ENCODE measurements at places on chromosomes 13 and 19. TPM values are rescaled to one million over a fixed set of nuclear protein-coding genes. Genes with fewer than 3 reads are reported as not detected.

Gene HMGB1
- total RNA-seq: 308 TPM

Gene ZNF569
- total RNA-seq: 8.6 TPM

DNA sequence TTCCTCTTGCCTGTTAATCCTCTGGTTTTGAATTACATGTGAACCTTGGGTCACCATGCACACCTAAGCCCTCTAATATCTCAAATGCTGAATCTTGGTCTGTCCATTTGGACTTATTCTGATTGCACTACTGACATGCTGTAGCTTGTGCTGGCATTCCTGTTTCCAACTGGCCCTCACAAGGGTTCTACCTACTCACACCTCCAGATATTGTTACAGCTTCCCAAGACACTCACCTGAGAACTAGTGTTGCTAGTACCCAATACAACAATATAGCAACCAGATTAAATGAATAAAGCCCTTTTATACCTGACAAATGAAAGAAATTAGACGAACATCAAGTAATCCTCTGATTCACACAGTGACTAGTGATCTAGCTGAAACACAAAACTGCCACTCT, 16.6 kb downstream of the TEX30 start:
- H3K4me3 ChIP-seq: no peak overlapping the region
- no peaks in the 10 kb centered on the region for H3K36me3 ChIP-seq
- no peak overlapping the region for H3K27ac ChIP-seq
- no peaks in the 10 kb centered on the region for H3K4me1 ChIP-seq
- no peak for DNase-seq

GRCh38 chr13:100409132-100409531, 179.5 kb downstream of the GGACT start:
- H3K27me3 ChIP-seq: no peaks in the 10 kb centered on the region
- peaks cover 3% of the 10 kb centered on the region for H3K36me3 ChIP-seq
- H3K4me3 ChIP-seq: no peak overlapping the region

DNA sequence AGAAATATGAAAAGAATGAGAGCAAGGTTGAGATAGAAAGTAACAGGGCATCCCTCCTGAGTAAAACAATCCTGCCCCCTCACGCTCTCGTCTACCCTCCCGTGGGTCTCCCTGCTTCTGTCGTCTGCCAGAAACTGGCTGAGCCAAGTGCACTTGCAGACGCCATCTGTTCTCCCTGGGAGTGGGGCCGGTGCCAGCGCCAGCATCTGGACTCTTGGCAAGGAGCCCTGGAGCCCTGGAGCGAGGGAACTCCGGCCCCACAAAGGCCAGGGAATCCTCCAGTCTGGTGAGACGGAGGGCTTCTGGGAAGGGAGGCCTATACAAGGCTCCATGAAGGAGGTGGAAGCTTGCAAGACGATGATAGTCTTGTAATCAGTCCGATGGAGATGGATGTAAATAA, 2.3 kb upstream of the TMEM91 start:
- no peaks in the 10 kb centered on the region for H3K27me3 ChIP-seq
- H3K4me3 ChIP-seq: no peak overlapping the region
- H3K27ac ChIP-seq: no peak overlapping the region
- peaks cover 2% of the 10 kb centered on the region for H3K36me3 ChIP-seq
- H3K4me1 ChIP-seq: peaks cover 14% of the 10 kb centered on the region

DNA sequence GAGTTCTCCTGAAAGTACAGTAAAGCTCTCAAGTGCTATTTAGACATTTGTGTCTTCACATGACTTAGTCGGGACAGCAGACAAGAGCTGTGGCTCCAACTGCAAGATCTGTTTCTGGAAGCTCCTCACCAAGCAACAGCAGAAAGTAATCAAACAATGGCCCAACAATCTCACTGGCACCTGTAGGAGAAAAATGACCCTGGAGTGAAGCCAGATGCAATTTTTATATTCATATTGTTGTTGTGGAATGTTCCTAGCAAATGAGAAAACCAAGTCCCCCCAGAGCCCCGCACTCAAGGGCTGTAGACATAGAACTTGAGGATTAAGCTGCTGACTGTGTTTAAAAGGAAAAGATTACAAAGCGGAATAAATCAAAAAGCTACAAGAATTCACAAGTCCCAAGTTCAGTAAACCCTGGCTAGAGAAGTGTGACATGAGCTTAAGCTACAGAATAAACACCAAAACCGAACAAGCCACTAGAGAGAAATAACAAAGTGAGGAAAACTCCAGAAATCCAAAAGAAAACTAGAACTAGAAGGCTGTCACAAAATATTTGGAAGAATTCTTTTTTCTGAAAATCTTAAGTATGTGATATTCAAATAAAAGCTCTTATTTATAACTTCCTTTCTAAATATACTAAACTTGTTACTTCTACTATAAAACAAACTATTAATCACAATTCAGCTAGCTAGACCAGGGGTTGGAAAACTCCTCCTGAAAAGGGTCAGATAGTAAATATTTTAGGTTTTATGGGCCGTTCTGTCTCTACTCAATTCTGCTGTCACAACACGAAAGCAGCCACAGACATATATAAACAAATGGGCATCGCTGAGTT, 454.5 kb downstream of the SUCLA2 start:
- no peak overlapping the region for H3K4me3 ChIP-seq
- H3K4me1 ChIP-seq: no peaks in the 10 kb centered on the region
- H3K27me3 ChIP-seq: peaks cover 6% of the 10 kb centered on the region
- no peaks in the 10 kb centered on the region for H3K36me3 ChIP-seq
- no peak overlapping the region for H3K27ac ChIP-seq

- H3K27me3 ChIP-seq: peaks cover 27% of the 10 kb centered on the region
- no peak overlapping the region for H3K27ac ChIP-seq
- H3K4me3 ChIP-seq: no peak overlapping the region
- DNase-seq: no peak
- H3K4me1 ChIP-seq: peaks cover 3% of the 10 kb centered on the region
Measured at GRCh38 chr13:51856027-51856736, 5.6 kb upstream of the CCDC70 start.

DNA sequence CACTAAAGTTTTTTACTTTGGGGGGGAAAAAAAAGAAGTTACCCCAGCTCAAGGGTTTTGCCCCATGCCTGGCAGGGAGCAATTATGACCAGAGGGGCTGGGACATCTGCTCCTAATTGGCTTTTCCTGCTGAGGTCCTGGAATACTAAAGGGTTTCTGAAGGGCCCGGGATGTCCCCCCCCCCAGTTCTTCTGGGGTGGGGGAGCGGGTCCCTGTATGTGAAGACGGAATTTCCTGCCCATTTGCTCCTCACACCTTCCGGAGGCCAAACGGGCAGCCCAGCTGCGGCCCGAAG, 1.1 kb upstream of the DLL3 start:
- peaks cover 18% of the 10 kb centered on the region for H3K4me1 ChIP-seq
- peak overlapping the region; percentile 27 for H3K27ac ChIP-seq
- H3K4me3 ChIP-seq: no peak overlapping the region
- no peak for DNase-seq
- peaks cover 52% of the 10 kb centered on the region for H3K27me3 ChIP-seq

GRCh38 chr13:42333613-42334328, 61.8 kb downstream of the AKAP11 start:
- H3K4me1 ChIP-seq: peaks cover 16% of the 10 kb centered on the region
- H3K27me3 ChIP-seq: no peaks in the 10 kb centered on the region
- DNase-seq: no peak

GRCh38 chr19:11624069-11624463, 26.8 kb downstream of the ZNF627 start:
- DNase-seq: no peak
- peaks cover 3% of the 10 kb centered on the region for H3K4me1 ChIP-seq
- no peak overlapping the region for H3K27ac ChIP-seq
- H3K4me3 ChIP-seq: peak overlapping the region; percentile 69
- peaks cover 7% of the 10 kb centered on the region for H3K27me3 ChIP-seq

All from T-helper 17 cell (primary cell).